ENCODE measurements at places on chromosomes 13 and 19.

- no peak for DNase-seq
Measured at GRCh38 chr13:91045351-91046034, 302.0 kb upstream of the MIR17HG start.

DNA sequence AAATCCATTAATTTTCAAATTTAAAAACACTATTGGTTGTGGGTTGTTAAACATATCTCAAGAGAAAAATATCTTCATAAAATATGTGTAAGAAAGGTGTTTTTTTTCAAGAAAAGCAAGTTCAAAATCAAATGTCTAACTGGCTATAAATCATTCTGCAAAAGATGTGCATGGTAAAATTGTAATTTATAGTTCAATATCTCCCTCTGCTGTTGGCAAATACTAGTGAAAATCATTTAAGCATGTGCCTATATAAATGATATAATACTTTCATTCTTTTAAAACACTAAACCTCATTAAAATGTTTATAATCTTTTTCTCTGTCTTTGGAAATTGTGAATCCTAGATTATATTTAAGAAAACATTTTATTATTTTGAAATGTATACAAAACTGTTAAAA lies 17.2 kb upstream of the SLITRK6 start:
- DNase-seq = no peak

DNA sequence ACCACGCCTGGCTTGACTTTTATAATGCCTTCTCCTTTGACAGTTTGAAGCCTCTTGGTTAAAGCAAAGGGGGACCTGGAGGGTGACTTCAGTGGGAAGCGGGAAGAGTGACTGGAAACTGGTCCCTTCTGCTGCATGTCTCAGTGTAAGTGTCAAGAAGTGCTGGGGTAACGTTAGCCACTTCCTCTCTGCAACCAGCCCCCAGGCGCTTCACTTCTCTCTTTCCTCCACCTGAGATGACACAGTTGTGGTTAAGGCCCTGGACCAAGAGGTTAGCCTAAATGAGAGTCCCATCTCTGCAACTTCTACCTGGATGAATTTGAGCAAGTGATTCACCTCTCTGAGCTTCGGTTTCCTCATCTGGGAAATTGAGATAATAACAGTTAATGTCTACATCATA lies 16.3 kb downstream of the LEUTX start:
- no peak for DNase-seq

GRCh38 chr19:52991484-52991883 lies 22.2 kb upstream of the ERVV-1 start:
- no peak for DNase-seq

DNA sequence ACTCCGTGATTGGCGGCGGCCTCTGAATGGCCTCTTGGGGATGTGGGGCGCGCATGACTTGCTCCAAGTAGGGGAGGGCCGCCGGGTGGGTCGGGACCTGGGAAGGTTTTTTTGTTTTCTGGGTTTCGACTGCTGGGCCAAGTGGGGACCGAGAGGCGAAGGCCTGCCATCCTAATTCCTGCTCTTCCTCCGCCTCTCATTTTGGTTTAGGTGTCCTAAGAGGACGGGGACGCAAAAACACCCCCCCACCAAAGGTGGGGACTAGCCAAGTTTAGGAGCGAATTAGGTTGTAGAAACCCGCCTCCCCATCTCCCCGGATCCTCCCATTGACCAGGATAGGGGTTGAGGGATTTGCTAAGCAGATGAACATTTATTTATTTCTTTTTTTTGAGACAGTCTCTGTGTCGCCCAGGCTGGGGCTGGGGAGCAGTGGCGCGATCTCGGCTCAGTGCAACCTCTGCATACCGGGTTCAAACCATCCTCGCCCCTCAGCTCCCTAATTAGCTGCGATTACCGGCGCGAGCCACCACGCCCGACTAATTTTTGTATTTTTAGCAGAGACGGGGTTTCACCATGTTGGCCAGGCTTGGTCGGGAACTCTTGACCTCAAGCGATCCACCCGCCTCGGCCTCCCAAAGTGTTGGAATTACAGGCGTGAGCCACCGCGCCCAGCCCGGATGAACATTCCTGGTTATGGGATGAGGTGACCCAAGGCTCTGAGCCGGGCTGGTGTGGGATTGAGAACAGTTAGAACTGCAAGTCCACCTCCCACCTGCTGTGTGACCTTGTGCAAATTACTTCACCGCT lies 838 bp downstream of the PPP2R1A start:
- DNase-seq = no peak

DNA sequence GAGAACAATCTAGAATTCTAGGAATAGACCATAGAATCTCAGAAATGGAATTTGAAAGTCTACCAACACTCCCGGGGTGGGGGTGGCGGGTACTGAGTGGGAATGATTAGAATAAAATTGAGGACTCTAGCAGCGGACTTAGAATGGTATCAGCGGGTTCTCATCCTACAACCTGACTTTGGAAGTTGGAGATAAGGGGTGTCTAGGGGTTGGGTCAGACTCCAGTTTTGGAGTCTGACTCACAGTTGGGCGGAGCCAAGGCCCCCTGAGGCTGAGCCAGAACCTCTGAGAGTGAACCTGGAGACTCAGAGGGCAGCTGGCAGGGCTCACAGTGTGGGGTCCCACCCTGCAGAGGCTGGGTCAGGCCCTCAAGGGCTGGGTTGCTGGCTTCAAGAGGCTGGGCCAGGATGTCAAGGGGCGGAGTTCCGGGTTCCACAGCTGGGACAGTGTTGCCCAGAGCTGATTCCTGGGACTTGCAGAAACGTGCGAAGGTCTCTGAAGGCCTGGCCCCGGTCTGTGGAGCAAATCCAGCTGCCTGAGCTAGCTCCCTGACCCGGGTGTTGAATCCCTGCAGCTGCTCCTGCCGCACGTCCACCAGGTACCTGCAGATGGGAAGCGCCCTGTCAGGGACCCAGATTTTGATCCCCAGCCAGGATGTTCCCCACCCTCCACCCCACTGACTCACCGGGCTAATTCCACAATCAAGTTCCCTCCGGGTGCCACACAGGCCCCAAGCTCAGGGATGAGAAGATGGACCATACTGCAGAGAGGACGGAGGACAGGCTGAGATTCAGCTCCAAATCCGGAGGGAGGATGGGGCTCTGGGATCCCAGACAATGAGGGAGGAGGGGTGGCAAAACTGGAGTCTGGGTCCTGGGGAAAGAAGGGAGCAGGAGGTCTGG lies 1.6 kb upstream of the TNNI3 start:
- no peak for DNase-seq

GRCh38 chr13:106683179-106683578 lies 115.2 kb upstream of the ARGLU1 start:
- no peak for DNase-seq
